ENCODE measurements at places on chromosomes 3 and 15.

GRCh38 chr15:35540021-35540420 is 5.9 kb downstream of the DPH6 start:
- no peak for DNase-seq

GRCh38 chr15:51884517-51885236 is 55.2 kb downstream of the TMOD3 start:
- peak; percentile 26 for DNase-seq

DNA sequence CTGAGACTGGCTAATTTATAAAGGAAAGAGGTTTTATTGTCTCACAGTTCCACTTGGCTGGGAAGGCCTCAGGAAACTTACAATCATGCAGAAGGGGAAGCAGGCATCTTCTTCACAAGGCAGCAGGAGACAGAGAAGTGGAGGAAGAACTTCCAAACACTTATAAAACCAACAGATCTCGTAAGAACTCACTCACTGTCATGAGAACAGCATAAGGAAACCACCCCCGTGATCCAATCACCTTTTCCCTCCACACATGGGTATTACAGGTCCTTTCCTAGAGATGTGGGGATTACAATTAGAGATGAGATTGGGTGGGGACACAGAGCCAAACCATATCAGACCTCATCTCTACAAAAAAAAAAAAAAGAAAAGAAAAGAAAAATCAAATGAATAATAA is 25.7 kb downstream of the CGGBP1 start:
- no peak for DNase-seq

GRCh38 chr15:72135719-72136118 is 17.5 kb downstream of the SENP8 start:
- DNase-seq: no peak

DNA sequence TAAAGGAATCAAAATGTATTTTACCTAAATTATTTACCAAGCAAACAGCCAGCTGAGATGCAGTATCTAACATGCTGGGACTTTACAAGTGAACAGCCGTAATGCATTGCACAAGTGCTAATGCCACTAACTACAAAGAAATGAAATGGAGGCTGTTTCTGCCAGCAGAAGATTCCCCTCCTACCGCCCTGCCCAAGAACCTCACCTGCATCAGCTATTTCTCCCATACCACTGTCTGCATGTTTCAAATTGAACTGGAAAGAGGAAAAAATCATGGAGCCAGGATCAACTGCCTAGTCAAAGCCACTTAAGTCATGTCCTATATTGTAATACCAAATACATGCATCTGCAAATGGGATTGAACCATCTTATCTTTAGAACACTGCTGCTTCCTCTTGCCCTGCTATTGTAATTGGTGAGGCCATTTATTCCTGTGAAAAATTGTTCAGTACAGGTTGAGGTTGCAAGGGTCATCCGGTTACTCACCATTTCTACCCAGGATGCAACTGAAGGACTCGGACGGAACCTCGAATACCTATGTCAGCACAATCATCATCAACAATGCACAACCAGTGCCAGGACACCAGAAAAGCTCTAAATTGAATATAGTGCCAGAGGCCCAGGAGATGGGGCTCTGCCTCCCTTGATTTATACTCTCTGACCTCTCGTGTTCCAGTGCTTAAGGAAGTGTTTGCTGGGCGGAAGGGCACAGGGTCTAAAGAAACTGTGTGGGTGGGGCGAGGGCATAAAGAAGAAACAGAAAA is 27.5 kb downstream of the ANXA2 start:
- DNase-seq: peak; percentile 98

GRCh38 chr15:65038836-65039235 is 6.4 kb upstream of the SLC51B start:
- peak; percentile 26 for DNase-seq

DNA sequence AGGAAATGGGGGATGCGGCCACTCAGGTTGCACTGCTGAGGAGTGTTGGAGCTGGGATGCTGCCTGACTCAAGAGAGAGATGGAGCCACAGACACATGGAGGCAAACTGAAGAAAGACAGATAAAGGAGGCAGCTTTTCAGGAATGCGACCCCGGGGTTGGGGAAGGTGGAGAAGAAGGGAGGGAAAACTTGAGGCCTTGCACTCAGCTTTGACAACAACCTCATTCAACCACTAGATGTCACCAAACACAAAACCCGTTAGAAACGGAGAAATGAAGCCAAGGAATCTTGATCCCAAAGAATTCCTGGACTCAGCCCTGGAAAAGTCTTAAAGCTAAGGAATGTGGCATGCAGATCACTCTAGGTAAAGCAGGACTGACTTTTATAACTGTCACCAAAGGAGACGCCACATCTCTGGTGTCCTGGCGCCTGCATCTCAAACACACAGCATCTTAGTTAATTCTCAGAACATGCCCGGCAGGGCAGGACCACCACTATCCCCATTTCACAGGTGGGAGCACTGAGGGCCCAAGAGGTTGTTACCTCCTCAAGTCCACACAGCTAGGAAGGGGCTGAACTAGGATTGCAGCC is 59.6 kb upstream of the LMCD1 start:
- peak; percentile 70 for DNase-seq

- no peak for DNase-seq
These were observed 85.5 kb downstream of the LIPC start for GRCh38 chr15:58517252-58517681.

DNA sequence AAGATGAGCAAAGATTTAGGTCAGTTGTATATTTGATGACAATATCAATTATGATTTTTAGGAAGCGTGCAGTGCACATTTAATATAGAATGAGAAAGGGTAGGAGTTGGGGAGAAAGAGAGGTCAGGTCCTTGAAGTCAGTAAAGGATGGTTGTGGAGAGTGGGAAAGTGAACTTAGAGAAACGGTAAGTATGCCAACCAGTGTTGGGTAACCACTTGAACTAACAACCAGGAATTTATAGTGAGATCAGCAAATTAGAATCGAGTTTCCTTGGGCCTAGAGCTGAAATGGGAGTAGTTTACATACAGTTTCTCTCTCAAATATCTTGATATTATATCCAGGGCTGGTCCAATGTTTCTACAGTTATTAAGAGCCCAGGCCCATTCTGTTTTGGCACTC is 188.5 kb upstream of the RBMS3 start:
- no peak for DNase-seq

DNA sequence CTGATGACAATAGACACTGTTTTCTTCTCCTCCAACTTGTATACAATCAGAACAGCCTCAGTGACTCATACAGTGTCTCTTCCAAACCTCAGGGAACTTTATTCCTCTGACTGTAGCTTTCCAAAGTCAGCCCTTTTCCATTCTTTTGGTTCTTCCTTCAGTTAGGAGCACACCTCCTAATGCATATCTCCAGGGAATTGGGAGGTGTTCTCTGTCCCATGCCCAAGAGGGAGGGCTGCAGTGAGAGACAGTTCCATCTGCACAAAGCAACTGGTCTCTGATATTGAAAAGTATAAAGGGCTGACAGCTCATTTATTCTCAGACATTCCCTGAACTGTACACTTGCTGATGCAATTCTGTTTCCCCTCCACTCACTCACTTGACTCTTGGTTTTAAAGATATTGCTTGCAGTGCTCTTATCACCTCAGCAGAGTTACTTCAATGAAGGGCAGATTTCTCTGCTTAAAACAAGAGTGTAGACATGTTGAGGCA is 337.8 kb upstream of the TBC1D5 start:
- DNase-seq: no peak

DNA sequence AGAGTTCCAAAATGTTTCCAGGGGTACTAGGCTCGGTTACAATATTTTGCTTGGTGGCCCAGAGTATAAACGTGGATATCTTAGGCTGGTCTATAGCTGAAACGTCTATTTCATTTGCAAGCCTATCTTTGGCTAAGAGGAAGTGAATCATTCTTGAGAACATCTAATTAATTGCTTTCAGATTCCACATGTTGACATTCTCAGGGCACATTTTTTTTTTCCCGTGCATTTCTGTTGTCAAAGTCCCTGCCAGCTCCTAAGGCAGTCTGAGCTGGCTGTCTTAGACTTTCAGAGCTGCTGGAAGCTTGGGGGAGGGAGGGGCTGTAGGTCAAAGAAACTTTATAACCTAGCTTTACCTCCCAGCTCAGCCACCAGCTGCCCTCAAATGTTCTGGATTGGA is 23.2 kb upstream of the LAMP3 start:
- peak; percentile 68 for DNase-seq

GRCh38 chr3:167843481-167843880 is 108.0 kb downstream of the SERPINI1 start:
- DNase-seq: no peak

GRCh38 chr3:104291437-104291851 is 1075.3 kb upstream of the ALCAM start:
- DNase-seq: no peak

DNA sequence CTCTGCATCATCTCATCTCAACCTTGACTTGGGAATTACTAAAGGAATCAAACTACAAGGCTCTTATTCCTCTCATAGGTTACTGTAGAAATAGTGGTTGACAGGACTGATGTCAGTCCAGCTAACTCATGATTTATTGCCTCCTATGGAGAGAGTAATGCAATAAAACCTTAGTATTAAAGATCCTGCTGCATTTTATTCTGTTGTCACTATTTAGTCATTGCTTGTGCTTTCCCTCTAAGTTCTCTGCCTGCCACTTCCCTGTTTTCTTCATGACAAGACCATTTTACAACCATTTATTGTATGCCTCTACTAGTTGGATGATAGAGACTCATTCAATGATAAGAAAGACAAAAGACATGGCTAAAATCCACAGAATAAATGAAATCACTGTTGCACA is 134.1 kb upstream of the GRM7 start:
- no peak for DNase-seq

- DNase-seq: peak; percentile 26
These were observed 149.5 kb downstream of the GREM1 start for GRCh38 chr15:32867313-32867626.

- no peak for DNase-seq
These were observed 200.5 kb downstream of the GOLGA6L6 start for GRCh38 chr15:20340931-20341661.

GRCh38 chr15:78930577-78931388 is 14.1 kb downstream of the CTSH start:
- DNase-seq: no peak

Data from kidney capillary endothelial cell (primary cell).